Right ventricle myocardium superior (tissue), 1 donor: ENCODE measurements at places on chromosomes 6 and 20. TPM values are rescaled to one million over a fixed set of nuclear protein-coding genes. Genes with fewer than 3 reads are reported as not detected.

Gene POU3F2
- not detected for total RNA-seq

- DNase-seq = no peak
Observed at GRCh38 chr20:37630993-37631392, 62.8 kb upstream of the CTNNBL1 start.

Gene PRPH2
- total RNA-seq = 0.30 TPM

Gene SYCP2L
- total RNA-seq = 0.75 TPM

- no peak for DNase-seq
Observed at GRCh38 chr6:85250586-85251220, 199.2 kb upstream of the NT5E start.

DNA sequence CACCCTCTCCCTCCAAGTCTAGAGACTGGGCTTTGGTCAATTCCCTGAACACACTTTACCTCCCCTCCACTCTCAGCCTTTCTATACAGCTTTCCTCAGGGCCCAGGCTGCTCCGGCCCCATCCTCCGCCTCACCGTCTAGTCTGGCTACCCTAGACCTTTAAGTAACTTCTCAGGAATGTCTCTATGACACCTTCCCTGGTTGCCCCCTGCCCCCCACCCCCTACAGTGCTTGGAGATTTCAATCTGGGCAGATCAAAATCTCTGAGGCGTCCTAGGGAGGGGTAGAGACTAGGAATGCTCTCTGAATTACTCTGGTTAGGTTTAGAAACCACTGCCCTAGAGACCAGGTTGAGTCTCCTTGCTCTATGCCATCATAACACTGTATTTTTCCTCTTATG is 6.1 kb downstream of the UBE2J1 start:
- DNase-seq = no peak

DNA sequence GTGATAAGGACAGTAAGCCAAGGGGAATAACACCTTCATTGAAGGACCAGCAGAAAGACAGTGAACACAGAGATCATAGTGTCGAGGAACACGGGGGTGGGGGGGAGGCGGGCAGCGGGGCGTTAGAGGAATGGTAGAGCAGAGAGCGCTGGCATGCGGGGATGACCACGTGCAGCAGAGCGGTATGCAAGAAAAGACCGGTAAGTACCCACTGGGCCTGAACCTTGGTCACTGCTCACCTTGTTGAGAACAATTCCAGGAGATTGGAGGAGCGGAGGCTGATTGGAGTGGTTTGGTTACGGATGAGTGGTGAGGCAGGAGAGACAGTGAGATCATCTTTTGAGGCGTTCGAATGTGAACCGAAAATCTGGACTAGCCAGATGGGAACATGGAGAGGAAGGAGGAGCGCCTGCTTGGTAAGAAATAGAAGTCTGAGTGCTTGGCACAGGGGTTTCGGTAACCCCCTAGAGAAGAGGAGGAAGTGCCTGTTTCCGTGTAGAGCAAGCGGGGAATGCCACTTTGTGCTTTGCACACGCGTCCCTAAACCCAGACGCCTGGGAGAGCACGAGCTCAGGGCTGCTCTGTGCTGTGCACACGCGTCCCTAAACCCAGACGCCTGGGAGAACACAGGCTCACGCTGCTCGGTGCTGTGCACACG is 70.0 kb downstream of the FAM120B start:
- DNase-seq = no peak
